ENCODE measurements at places on chromosomes 1 and 21. TPM values are rescaled to one million over a fixed set of nuclear protein-coding genes. Genes with fewer than 3 reads are reported as not detected.

SPRR2G gene
- not detected for total RNA-seq

ZSWIM5 gene
- total RNA-seq = 0.36 TPM

SLC1A7 gene
- total RNA-seq = under 0.01 TPM

KRTAP12-2 gene
- not detected for total RNA-seq

ATP1A4 gene
- not detected for total RNA-seq

TRAPPC3 gene
- 93.4 TPM for total RNA-seq

NUP210L gene
- under 0.01 TPM for total RNA-seq

ADORA3 gene
- total RNA-seq = not detected

Data from osteoblast (primary cell).